ENCODE measurements at places on chromosomes 16 and 17.

- no peak for DNase-seq
Measured at GRCh38 chr17:55632236-55632635, 90.4 kb downstream of the TMEM100 start.

DNA sequence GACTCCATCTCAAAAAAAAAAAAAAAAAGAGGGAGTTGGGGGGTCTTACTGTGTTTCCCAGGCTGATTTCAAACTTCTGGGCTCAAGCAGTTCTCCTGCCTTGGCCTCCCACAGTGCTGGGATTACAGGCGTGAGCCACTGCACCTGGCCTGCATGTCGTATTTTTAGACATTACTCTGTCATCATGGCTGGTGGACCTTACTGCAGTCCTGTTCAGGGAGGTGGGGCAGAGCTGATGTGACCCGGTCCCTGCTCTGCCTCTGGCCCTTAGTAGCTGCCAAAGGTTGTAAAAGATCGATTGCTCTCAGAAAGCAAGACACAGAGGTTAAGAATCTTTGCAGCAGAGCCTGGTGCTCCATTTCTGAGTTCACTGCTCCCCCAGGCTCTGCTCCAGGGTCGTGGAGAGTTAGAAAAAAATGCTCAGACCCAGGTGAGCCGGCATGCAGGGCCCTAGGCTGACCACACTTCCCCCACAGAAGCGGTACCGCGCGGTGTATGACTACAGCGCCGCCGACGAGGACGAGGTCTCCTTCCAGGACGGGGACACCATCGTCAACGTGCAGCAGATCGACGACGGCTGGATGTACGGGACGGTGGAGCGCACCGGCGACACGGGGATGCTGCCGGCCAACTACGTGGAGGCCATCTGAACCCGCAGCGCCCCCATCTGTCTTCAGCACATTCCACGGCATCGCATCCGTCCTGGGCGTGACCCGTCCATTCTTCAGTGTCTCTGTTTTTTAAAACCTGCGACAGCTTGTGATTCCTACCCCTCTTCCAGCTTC is 7.1 kb upstream of the LASP1NB start:
- DNase-seq, result no peak

- DNase-seq, result no peak
Measured at GRCh38 chr17:71914042-71914441, 206.8 kb upstream of the SOX9 start.

GRCh38 chr16:68825427-68825826 is 17.9 kb upstream of the TANGO6 start:
- no peak for DNase-seq

DNA sequence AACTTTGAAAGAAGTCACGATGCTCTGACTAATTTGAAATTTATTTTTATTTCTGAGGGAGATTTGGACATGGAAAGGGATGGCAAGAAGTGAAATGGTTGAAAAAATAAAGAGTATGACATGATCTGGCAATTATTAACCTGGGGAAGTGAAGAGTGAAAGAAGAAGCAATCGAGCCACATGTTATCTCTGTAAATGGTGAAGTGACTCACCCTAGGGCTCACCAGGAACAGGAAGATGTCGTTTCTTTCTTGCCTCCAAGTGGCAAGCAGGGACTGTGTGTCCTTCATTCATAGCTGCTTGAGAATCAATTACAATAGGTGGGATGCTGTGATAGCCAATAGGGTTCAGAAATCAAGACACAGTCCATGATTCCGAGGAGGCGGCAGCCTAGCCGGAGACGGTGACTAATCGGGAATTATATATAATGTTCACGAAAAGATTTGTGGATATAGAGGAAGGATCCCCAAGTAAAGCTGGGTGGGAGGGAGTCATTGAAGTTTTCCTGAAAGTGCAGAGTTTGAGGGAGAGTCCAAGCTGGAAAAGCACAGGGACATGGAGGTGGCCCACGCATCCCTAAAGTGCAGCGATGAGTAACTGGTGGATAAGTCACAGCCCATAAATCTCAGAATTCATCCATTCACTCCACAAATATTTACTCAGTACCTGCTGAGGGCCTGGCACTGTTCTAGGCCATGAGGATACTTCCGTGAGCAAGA is 18.2 kb upstream of the KRT20 start:
- DNase-seq, result peak; percentile 72
